ENCODE measurements at places on chromosomes 2 and 18.

DNA sequence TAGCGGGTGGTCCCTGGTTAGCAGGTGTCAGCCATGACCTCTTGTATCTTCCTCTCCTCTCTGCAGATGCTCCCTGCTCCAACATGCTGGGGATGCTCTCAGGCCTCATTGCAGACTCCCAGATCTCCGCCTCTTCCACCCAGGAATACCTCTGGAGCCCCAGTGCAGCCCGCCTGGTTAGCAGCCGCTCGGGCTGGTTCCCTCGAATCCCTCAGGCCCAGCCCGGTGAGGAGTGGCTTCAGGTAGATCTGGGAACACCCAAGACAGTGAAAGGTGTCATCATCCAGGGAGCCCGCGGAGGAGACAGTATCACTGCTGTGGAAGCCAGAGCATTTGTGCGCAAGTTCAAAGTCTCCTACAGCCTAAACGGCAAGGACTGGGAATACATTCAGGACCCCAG is 60.8 kb downstream of the NRP2 start:
- no peak for DNase-seq

DNA sequence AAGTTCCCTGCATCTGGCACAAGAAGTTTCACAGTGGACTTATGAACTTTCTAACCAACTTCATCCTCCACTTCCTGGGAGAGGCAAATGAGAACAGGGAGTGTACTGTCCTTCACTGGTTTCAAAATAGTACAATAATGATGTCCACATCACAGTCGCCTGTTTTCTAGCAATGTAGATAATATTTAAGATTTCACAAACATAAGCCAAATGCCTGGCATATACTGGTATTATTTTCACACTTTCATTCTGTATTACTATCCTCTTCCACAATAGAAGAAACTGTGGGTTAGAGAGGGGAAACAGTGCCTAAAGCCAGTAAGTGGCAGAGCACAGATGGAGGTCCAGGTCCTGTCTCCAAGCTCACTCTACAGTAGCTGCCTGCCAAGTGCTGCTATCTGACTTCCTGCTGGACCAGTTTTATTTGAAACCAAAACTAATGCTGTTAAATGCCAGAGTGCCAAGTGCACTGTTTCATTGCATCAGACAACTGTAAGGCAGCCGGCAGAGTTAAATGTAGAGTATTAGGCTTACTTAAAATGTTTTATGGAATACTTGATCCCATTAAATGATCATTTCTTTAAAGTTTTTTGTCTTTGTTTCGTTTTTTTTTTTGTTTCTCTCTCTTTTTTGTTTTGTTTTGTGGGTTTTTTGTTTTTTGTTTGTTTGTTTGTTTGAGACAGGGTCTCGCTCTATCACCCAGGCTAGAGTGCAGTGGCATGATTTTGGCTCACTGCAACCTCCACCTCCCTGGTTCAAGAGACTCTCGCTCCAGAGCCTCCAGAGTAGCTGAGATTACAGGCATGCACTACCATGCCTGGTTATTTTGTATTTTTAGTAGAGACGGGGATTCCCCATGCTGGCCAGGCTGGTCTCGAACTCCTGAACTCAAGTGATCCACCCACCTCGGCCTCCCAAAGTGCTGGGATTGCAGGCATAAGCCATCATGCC is 15.1 kb downstream of the COBLL1 start:
- no peak for DNase-seq

- DNase-seq: no peak
Observed at GRCh38 chr2:68849579-68850030, 21.6 kb downstream of the BMP10 start.

- DNase-seq: no peak
Observed at GRCh38 chr2:225559072-225559415, 159.5 kb downstream of the NYAP2 start.

- no peak for DNase-seq
Observed at GRCh38 chr2:16671760-16672159, 6.1 kb upstream of the CYRIA start.

DNA sequence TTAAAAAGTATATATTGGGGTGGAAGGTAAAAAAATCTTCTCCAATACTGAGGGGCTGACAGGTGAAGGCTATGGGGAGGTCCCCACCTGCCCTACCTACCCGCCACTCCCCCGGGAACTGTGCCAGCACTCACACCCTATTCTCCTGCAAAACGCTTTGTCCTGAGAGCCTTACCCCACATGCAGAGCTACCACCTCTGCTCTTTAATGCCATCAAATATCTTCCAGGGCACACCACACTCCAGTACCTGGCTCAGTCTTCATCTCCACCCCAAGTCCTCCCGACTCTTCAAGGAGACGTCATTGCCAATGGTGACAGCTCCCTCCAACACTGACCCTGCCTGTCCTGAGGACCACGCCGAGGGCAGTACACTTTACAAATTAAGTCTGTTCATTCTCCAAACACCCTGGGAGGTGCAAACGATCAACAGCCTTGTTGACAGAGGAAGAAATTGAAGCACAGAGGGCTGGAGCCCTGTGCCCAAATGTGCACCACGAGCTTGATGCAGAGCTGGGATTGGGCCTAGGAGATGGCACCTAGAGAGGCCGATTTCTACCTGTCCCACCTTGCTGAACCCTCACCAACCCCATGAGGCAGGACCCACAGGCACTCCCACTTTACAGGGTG is 6.0 kb upstream of the GPR55 start:
- DNase-seq: no peak

- DNase-seq: no peak
Observed at GRCh38 chr18:50126471-50126870, 68.5 kb downstream of the MYO5B start.

DNA sequence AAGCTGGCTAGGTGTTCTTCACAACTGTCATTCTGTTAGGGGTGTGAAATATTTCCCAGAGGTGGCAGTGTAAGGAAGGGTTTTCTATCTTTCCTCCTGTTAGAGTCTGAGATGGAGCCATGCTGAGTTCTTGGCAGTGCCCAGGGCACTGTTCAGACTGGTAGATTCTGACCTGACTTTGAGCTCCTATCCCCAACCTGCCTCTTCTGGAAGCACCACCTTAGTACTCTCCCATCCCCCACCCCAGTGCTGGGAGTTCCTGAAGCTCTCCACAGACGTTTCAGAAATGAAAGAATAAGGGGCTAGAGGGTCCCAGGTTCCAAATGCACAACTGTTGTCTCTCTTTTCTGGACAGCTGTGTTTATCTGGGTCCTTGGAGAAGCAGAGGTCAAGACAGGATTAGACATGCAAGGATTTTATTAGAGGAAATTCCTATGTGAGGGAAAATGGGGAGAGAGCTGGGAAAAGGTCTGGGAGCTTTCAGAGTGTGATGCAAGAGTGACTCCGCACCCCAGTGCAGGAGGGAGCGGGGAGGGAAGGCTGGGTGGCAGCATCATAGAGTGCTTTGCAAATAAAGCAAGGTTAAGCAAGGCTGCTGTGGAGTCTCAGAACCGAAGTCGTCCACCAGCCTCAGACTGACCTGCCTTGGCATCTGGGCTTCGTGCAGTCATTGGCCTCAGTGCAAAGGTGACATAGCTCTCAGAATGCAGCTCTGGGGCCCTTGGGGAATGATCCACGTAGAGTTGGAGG is 75.5 kb downstream of the SLC4A3 start:
- peak; percentile 69 for DNase-seq

GRCh38 chr18:76857476-76857875 is 35.1 kb downstream of the ZNF236 start:
- no peak for DNase-seq

GRCh38 chr2:224030786-224031185 is 8.3 kb downstream of the SERPINE2 start:
- no peak for DNase-seq

DNA sequence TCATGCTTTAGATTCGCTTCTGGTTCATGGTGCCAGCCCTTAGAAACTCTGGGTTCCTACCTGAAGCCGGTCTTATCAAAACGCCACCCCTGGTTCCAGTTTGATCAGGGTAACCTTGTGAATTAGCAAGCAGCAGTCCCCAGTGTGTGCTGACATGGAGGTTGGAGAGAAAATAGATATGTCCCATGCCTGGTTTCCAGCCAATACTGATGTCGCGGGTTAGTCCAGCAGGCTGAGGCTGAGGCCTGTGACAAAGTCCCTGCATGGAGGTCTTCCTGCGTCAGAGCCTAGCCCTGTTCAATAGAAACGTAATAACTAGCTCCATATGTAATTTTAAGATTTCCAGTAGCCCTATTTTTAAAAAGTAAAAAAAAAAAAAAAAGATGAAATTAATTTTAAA is 28.2 kb downstream of the LPIN1 start:
- DNase-seq: no peak

GRCh38 chr2:46520130-46520711 is 40.9 kb downstream of the TMEM247 start:
- no peak for DNase-seq

DNA sequence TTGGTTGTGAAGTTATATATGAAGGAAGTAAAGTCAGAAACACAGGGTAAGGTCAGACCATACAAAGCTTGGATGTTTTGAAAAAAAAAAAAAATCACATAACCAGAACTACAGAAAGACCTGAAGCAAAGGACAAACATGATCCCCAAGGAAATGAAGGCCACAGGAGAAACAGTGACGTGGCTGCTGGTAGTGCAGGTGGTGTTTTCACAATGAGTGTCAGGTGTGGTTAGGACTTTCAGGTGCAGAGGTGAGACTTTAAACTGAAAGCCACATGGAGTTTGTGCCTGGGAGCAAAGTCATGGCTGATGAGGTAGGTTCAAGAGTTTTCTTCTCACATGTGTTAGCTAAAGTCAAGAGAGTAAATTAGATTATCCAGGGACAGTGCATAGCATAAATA is 270.7 kb downstream of the PIEZO2 start:
- DNase-seq: no peak

DNA sequence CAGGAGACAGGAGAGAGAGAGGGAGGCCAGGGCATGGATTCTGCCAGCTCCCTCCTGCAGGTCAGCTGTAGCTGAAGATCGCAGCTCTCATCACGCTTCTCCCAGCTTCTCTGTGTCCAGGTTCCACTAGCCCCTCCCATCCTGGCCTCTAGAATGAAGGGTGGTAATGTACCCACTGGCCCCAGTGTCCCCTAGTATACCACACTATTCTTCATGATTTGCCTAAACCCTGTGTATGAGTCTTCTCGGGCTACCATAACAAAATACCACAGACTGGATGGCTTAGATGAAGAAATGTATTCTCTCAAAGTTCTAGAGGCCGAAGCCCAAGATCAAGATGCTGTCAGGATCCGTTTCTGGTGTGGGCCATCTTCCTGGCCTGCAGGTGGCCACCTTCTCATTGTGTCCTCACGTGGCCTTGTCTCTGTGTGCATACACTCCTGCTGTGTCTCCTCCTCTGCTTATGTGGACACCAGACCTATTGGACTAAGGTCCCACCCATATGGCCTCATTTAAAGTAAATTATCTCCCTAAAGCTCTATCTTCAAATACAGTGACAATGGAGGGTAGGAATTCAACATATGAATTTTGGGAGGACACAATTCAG is 77.3 kb downstream of the TNFRSF11A start:
- DNase-seq: no peak

DNA sequence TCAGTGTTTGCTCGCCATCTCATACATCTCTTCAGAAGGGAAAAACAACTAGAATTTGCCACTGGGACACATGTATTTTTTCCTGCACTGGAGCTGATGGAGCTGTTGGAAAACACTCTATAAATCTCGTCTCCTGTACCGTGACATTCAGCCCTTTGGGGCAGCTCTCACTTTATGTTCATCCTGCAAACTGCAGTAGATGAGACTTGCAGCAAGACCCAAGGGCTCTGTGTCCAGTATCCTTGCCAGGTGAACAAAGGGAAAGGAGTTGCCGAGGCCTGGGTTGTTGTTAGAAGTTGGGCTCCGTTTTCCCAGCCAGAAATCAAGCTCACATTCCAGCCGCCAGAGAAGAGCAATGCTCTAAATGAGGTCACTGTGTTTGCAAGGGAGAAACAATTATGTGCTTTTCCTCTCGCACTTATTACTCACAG is 285.1 kb downstream of the SLC4A3 start:
- peak; percentile 20 for DNase-seq

DNA sequence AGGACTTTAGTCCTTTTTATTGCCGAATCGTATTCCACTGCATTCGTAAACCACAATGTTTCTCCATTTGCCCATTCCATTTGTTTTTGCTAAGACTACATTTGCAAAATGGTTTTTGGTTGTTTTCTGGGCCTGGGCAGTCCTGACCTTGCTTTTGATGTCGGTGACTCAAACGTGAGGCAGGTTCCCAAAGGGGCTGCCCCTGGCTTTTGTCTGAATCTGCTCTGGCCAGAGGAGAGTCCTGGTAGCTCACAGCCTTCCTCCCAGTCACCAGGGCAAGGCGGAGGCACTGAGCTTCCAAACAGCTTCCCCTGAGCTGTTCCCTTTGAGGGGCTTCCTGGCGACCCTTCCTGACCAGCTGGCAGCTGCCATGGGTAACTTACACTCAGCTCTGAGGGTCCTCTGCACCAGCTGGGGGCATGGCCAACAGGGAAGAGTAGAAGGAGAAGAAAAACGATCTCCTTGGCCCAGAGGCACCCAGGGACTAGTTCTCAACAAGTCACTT is 47.8 kb downstream of the EDAR start:
- DNase-seq: no peak

GRCh38 chr2:189179570-189179950 is at the start of gene COL5A2:
COL5A2 (minus strand) TSS chr2:189179761; CDS start chr2:189179604, 157 bp downstream.
- DNase-seq: peak; percentile 44

GRCh38 chr2:98484121-98484557 is 39.5 kb downstream of the INPP4A start:
- DNase-seq: no peak

DNA sequence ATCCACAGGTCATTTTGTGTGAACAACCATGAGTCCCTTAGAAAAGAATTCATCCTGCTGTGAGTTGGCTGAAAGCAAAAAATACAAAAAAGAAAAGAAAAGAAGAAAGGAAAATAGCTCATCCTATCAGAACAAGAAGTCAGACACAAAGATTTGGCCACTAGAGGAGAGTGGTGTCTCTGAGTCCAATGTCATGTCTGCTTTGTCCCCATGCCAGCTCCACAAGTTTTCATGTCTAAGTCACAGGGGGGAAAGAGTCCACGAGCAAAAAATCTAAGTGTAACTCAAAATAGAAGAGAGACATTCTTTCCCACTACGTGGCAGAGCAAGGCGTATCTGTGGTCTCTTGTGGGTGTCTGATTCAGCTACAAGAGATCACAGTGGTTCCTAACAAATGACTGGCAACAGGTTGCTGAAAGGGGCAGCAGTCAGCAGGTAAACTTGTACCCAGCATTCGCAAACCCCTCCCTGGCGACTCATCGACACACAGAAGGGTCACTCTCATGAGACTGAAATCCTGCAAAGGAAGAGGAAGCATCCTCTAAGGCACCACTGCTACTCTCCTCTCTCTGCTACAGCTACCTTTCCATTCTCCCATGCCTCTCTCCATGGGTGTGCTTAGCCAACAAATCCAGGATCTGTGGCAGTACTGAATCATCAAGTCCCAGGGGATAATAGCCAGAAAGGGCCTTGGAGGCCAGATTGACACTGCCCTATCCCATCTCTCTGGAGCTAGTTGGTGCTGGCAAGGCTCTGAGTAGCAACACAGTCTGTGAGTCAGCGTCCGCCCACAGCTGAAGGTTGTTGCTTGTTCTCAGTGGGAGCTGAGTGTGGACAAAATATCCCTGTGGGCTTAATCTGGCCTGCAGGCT is 123.0 kb upstream of the SLC39A10 start:
- DNase-seq: peak; percentile 36

- DNase-seq: no peak
Observed at GRCh38 chr2:207901829-207902228, 123.5 kb downstream of the PLEKHM3 start.

GRCh38 chr2:223549215-223549614 is 52.9 kb downstream of the SCG2 start:
- peak; percentile 90 for DNase-seq

- no peak for DNase-seq
Observed at GRCh38 chr2:42087857-42088195, 40.0 kb downstream of the PKDCC start.

- no peak for DNase-seq
Observed at GRCh38 chr2:114082731-114083433, 193.0 kb downstream of the ACTR3 start.

- peak; percentile 61 for DNase-seq
Observed at GRCh38 chr2:64586883-64587481, 62.9 kb downstream of the AFTPH start.
